ENCODE measurements at places on chromosomes 12 and 14.

GRCh38 chr12:104641862-104642261, 185.1 kb downstream of the CHST11 start:
- DNase-seq, result no peak

GRCh38 chr12:91618281-91618680, 435.7 kb upstream of the DCN start:
- DNase-seq, result no peak

DNA sequence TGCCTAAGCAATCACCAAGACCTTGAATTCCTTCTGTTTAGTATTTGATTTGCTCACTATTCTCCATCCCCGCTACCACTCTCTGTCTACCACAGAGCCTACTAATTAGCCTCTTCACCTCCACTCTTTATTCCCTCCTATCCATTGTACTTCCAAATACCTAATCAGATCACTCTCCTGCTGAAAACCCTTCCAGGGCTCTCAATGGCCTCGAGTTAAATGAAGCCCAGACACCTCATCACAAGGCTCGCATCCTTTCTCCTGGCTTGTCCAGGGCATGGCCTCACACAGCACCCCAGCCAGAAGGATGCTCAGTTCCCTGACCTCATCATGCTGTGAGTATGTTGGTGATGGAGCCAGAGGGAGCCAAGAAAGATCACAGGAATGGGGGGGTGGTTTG, 71.4 kb upstream of the PRMT8 start:
- no peak for DNase-seq

GRCh38 chr14:76921088-76921399, 94.8 kb downstream of the LRRC74A start:
- DNase-seq, result no peak

DNA sequence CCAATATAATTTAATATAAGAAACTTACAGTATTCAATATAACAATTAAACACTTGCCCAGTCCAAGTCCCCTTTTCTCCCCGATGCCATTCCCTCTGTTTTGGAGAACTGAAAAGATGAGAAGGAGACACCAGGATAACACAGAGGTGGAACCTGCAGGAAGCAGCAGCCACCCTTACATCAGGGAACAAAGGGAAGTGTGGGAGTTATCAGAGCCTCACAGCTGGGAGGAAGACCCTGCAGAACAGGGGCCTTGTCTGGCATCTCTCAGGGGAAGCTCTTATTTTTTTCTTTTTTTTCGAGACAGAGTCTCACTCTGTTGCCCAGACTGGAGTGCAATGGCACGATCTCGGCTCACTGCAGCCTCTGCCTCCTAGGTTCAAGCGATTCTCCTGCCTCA, 52.6 kb downstream of the CALM1 start:
- DNase-seq, result no peak

Data from esophagus squamous epithelium (tissue), 5 donors.